ENCODE measurements at places on chromosomes 5 and 9.

DNA sequence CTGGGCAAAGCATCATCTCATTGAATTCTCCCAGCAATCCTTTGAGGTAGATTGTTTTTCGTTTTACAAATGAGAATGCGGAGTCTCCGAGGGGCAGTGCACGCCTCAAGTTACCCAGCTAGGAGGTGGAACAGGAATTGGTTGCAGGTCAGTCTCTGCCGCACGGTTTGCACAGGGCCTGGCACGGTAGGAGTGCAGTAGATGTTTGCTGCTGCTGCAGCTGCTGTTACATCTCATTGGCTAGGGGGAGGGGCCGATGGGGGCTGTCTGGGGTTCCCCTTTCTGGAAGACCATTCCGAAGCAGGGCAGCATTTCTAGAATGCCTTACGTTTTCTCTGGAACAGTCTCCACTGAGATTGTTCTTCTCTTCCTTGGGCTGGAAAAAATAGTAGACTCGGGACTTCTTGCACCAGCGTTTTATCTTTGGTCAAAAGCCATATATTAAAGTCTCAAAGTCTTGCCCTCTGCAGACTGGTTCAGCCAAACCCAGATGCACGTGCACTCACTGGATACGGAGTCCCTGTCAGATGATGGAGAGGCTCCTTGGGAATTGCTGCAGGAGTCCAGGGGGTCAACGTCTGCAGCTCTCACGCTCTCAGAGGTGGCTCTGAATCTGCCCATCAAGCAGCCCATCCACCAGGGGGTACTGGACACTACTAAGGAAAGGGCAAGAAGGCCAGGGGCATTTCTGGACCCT, 1.2 kb downstream of the USP20 start:
- DNase-seq = no peak

DNA sequence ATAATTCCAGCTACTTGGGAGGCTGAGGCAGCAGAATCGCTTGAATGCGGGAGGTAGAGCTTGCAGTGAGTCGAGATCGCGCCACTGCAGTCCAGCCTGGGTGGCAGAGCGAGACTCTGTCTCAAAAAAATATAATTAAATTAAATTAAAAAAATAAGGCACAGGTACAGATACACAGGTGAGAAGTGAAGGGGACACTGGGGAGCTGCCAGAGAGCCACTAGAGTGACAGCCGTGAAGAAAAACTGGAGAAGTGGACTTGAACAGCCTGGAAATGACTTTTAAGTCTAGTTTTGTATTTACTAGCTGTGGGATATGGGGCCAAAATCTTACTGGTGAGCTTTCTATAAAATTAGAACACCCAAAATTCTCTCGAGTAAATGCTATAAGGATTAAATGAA, 15.1 kb downstream of the EPB41L4B start:
- no peak for DNase-seq

GRCh38 chr5:68708156-68708841, 385.5 kb upstream of the SLC30A5 start:
- no peak for DNase-seq

- DNase-seq = no peak
These were observed 315.4 kb downstream of the CDK5RAP2 start for GRCh38 chr9:120264528-120264927.

GRCh38 chr9:87516222-87516925, 18.7 kb downstream of the DAPK1 start:
- DNase-seq = no peak

GRCh38 chr9:38000735-38001134, 68.3 kb downstream of the SHB start:
- DNase-seq = no peak

DNA sequence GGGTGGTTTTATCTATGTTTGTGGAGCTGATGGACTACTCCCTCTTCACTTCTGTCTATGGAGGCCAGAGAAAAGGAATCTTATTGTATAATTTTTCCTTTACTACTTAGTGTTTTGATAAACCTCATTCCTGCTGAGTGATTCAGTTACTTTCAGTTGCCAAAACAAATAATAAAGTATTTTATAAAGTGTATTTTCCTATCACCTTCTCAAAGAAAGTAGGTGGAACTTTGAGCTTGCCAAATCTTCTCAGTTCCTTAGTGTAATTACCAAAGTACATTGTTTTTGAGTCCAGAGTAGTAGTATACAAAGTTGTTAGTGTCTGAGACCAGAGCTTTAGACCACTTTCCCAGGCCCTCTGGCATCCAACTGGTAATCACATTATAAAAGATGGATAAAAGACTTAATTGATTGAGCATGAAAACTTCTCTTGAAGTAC, 13.5 kb downstream of the RABGAP1 start:
- no peak for DNase-seq

- no peak for DNase-seq
These were observed 37.9 kb upstream of the GZMA start for GRCh38 chr5:55064523-55064922.

DNA sequence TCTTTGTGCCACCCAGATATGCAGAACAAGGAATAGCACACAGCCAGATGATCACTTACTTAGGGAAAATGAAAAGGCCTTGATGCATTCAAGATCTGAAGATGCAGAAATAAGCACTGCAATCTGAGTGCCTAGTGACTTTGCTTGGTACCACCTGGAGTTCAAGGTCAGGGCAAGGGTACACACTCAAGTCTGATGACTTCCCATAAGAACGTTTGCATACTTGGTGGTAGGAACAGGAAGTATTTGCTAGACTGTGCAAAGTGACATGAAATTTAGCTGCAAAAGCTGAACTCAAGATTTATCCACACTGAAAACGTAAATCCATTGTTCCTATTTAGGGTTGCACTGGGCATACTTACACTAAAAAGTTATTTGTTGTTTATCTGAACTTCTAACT, 177.1 kb downstream of the PIK3R1 start:
- no peak for DNase-seq

- no peak for DNase-seq
These were observed 6.5 kb upstream of the SSBP2 start for GRCh38 chr5:81757404-81757803.

- DNase-seq = no peak
These were observed 2.7 kb upstream of the RAPGEF6 start for GRCh38 chr5:131637694-131638093.

GRCh38 chr9:9079473-9079872, 1279.9 kb upstream of the DMAC1 start:
- DNase-seq = no peak

GRCh38 chr5:61019642-61020041, 74.6 kb downstream of the NDUFAF2 start:
- no peak for DNase-seq

- DNase-seq = no peak
These were observed 184.8 kb upstream of the RASEF start for GRCh38 chr9:83247732-83248131.

GRCh38 chr5:153352685-153353219, 137.7 kb upstream of the GRIA1 start:
- no peak for DNase-seq

GRCh38 chr5:176873541-176874172, 25.5 kb downstream of the HK3 start:
- no peak for DNase-seq

DNA sequence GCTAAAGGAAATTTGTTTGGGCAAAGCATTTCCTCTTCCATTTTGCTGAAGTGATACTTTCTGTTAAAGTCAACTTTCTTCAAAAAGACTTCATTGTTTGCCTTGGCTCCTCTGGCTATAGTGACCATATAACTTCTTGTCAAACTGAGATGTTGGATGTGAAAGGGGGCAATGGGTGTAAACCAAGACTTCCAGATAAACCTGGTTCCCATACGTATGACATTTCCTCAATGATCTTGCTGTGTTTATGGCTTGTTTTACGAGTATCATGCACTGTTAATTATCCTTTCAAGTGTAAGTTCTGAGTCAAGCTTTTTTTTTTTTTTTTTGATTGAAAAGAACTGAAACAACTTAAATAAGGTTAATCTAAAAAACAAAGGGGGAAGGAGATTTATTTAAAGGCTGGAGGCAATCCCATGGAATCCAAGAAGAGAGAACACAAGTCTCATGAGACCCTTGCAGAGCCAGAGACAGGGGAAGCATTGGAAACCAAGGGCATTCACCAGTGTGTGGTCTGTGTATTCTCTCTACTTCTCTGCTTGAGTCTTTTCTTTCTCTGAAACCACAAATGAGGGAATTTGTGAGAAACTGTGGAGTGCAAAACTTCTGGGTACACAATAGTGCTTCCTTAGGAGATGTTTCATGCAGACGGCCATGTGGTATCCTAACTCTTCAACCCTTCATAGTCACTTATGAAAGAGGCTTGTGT, 335.3 kb downstream of the RAB3C start:
- DNase-seq = no peak

DNA sequence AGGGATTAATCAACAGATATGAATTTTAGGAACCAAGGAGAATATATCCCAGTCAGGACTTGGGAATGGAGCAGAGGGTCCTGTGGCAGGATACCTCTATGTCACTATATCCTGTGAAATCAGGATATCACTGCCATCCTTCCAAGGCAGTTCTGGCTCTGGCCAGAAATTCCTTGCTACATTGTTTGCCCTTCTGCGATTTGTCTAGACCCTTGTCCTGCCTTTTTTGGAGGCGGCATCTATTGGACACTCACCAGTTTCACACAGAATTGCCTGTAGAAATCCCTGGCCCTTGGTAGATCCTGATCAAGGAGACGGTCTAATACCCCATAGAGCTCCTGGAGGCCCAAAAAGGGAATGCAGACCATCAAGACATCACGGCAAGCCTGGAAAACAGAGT, 71.2 kb downstream of the MROH2B start:
- DNase-seq = no peak

- peak; percentile 75 for DNase-seq
These were observed 22.5 kb upstream of the PTPN3 start for GRCh38 chr9:109520475-109521132.

DNA sequence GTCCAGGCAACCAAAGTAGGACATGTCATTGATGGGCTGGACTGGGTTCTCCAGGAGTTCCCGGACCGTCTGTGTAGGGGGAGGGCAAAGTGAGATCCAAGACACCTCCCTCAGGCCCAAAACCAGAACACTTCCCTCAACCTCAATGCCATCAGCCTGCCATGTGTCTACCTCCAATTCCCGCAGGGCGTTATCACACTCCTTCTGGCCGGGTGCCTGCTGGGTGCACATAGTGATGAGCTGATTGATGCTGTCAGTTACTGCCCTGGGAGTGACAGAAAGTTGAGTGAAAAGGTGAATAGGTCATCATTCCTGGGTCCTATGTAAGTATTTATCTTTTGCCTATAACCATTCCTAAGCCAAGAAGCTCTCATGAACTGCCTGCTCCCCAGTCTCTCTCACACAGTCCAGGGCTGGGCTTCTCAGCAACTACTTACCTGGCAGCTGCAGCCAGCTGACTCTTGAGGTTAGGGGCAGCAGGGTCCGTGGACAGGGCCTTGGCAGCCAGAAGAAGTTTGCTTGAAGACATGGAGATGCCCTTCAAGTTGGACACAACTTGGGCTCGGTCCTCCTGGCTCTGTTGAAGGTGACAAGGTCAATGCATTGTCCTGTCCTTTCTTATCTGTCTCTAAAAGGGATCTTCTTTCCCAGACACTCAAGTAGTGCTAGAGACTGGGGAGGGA, 21.0 kb downstream of the TLN1 start:
- DNase-seq = no peak

GRCh38 chr5:159961176-159962160, 45.2 kb downstream of the ADRA1B start:
- no peak for DNase-seq

DNA sequence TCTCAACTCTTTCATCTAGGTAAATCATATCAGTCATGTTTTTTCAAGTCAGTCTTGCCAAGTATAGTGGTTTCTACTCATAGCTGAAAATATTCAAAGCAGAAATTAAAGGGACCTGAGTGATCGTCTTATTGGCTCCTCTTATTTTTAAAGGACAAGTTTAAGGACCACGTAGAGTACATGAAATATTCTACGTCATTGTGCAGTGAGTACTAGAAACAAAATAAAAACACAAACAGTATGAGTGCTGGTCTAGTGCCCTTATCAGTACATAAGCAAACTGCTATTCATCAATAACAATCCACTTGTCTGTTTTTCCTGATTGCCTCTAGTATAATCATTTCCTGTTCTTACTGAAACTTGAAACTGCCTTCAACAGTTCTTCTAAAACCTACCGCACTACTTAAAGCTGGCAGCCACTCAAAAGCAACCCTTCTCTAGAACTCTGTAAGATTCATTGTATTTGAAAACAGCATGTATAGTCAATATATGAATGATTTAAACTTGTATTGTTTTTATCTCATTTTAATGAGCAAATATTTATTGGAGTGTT, 853.7 kb downstream of the TAF11L14 start:
- DNase-seq = no peak

GRCh38 chr5:45260292-45260691, 435.9 kb downstream of the HCN1 start:
- no peak for DNase-seq

DNA sequence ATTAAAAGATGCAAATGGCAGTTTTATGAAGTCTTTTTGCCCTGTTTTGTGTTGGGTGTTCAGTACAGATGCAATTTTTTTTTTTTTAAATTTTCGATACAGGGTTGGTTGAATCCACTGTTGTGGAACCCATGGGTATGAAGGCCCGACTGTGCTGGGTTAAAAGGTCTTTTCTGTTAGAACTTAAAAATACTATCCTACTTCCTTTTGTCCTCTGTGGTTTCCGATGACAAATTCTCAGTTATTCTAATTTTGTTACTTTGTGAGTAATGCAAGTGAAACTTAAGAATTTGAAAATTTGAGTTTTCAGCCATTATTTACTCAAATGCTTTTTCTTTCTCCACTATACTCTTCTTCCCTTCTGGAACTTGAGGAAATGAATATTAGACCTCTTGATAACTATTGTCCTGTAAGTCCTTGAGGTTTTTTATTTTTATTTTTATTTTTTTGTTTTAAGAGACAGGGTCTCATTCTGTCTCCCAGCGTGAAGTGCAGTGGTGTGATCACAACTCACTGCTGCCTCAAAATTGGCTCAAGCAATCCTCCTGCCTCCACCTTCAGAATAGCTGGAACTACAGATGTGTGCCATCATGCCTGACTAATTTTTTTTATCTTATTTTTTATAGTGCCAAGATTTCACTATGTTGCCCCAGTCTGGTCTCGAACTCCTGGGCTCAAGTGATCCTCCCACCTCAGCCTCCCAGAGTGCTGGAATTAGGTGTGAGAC, 67.5 kb downstream of the ZCCHC7 start:
- DNase-seq = no peak

DNA sequence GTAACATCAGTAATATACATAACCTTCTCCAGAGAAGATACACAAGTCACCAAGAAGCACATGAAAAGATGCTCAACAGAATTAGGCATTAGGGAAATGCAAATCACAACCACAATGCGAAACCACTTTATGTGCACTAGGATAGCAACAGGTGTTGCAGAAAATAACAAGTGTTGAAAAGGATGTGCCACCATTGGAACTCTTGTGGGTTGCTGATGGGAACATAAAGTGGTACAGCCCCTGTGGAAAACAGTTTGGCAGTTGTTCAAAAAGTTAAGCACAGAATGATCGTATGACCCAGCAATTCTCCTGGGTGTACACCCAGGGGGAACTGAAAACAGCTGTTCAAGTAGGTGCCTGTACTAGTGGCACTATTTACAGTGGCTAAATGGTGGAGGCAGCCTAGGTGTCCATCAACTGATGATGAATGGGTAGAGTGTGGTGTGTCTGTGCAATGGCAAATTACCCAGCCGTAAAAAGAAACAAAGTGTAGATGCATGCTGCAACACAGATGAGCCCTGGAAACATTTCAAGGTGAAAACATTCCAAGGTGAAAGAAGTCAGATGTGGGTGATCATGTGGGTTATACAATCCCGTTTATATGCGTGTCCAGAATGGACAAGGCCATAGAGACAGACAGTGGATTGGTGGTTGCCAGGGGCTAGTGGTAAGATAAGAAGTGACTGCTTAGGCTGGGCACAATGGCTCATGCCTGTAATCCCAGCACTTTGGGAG, 27.2 kb downstream of the CCDC69 start:
- no peak for DNase-seq

- DNase-seq = no peak
These were observed 36.9 kb upstream of the SLC1A3 start for GRCh38 chr5:36569491-36569890.

Measured in Panc1 (cell line).